ENCODE measurements at places on chromosomes 1 and 21.

DNA sequence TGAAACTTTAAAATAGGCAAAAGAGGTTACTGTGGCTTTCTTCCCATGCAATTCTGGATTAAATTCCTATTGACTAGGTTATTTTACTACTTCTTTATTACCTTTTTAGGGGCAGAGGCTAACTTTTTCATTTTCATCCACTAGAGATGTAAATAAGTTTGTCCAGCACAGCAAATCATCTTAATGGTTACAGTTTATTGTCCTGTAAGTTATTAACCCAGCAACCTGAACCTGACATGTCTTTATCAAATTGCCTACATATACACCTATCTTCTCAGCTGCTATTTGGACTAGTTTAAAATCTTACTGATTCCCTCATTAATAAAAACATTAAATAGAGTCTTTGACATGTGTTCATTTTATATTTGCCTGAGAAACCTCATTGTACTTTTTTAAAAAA, 6.9 kb upstream of the SCYL3 start:
- DNase-seq = no peak

DNA sequence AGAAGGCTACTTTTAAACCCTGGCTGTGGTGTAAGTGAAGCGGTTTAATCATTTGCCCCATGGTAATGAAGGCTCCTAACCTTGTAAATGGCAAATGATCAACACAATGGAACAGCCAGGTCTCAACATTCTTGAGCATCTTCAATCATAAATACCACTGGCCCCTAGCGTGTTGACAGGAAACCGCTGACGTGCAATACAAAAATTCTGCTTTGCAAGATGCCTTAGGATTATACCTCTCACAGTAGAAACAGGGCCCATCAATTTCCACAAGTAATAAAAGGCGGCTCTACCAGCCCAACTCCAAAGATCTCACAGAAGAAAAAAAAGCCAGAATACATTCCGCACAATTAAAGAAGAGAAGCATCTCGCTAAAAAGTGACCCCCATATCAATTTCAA, 32.8 kb downstream of the LGALS8 start:
- no peak for DNase-seq

DNA sequence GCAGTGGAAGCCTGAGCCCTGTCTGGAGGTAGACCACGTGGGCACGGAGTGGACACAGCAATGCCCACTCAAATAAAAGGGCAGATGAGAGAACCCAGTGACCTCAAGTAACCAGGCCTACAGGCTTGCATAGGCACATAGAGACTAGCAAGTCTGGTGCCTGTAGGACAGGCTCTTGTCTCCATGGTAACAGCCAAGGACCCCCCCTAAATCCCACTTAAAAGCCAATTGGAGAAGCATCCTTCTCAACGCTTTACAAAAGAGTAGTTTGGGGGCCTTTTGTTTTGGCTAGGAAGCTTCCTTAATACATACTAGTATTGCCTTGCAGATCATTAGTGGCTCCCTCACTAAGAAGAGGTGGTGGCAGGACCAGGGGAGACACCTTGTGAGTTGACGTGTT, 63.9 kb downstream of the VWA5B1 start:
- DNase-seq = no peak

- DNase-seq = no peak
Observed at GRCh38 chr1:107147843-107148242, 7.0 kb downstream of the NTNG1 start.

DNA sequence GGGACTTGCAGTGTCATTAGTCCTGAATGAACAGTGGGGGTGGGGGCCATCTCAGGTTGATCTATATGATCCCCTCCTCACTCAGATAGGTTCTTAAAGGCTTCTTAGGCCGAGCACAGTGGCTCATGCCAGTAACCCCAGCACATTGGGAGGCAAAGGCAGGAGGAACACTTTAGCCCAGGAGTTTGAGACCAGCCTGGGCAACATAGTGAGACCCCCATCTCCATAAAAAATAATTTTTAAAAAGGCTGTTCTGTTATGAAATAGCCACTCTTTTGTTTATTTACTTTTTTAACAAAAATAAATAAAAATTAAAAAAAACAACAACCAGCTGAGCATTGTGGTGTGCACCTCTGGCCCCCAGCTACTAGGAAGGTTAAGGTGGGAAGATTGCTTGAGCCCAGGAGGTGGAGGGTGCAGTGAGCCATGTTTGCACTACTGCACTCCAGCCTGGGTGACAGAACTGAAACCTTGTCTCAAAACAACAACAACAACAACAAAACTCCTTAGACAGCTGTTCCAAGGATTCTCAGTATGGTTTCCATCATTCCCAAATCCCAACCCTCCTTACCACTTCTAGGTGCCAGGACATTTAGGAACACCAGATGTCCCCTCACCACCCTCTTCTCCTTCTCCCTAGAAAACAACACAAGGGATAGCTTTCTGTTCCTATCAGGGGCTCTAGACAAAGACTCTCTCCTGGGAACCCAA, 2.0 kb upstream of the TRAPPC3 start:
- no peak for DNase-seq

GRCh38 chr1:11187494-11187893, 1.7 kb upstream of the ANGPTL7 start:
- DNase-seq = no peak

DNA sequence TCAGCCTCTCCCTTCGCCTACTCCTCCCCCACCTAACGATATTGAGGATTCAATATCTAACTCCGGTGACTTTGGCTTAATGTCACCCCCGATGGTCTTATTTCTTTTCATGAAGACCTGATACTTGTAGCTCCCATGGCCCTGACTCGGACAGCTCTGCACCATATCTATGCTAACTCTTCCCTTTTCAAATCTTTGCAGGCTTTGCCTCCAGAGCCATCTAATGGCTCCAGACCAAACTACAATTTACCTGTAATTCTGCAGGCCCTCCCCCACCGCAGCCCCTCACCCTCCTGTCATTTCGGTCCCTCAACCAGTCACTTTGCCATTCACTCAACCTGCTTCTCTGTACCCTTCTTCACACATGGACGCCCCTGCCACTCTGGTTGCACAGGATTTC, 7.9 kb upstream of the GSTM5 start:
- DNase-seq = no peak

GRCh38 chr1:1777950-1778662, at the start of gene NADK:
NADK (minus strand) TSS chr1:1778470; CDS start chr1:1765406, 13,064 bp downstream.
- no peak for DNase-seq

DNA sequence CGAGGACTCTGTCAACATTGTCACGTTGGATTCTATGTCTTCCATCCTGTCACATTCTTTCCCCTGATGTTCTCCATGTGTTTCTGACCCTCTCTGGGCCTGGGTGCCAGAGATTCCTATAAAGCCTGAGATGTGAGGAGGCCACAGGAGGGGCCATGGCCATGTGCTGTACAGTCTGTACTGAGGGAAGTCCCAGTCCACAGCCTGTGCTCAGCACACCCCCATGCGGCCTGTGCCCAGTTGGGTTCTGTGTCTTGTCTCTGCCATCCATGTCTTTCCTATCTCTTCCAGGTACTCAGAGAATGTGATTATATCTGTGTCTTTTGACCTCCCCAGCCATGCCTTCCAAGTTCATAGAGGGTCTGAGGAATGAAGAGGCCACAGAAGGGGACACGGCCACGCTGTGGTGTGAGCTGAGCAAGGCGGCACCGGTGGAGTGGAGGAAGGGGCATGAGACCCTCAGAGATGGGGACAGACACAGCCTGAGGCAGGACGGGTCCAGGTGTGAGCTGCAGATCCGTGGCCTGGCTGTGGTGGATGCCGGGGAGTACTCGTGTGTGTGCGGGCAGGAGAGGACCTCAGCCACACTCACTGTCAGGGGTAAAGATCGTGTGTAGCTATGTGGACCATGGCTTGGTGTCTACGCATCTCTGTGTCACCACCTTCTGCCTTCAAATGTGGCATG, 86.1 kb downstream of the OBSCN start:
- DNase-seq = no peak

GRCh38 chr1:14421977-14422609, 176.4 kb upstream of the KAZN start:
- DNase-seq = no peak

GRCh38 chr1:190168893-190169280, 308.8 kb downstream of the BRINP3 start:
- DNase-seq = no peak

DNA sequence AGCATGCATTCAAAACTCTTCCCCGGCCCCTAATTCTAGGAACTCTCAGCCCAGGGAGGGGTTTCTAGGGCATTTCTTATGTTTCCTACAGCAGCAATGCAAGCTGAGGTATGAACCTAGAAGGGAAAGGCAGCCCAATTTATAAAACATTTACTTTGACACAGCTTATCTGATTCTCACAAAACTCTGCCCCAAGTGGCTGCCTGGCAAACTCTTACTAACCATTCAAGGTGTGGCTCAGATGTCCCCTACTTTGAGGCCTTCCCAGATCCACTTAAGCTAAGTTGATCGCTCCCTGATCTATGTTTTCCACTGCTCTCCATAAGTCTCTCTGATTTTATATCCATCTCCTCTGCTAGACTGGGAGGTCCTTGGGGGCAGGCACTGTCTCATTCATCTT, 35.4 kb downstream of the AK2 start:
- no peak for DNase-seq

DNA sequence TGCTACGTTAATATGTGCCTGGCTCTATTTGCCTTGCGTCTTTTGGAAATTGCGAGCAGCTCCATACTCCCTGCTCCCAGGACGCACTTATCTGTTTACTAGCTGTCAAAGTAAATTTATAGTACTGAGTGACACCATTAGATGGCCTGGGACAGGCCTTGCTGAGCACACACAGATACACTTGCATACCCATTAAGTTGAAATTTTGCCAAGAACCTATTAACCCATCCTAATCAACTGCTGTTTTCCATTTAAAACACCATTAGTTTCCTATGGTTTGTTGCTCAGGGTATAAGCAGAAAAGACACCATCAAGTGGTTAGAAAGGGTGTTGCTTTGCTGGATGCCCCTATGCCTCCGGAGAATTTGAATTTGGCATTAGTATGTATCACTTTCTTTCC, 187.3 kb downstream of the SLC44A5 start:
- no peak for DNase-seq
